ENCODE measurements at places on chromosomes 16 and 17. TPM values are rescaled to one million over a fixed set of nuclear protein-coding genes. Genes with fewer than 3 reads are reported as not detected.

DNA sequence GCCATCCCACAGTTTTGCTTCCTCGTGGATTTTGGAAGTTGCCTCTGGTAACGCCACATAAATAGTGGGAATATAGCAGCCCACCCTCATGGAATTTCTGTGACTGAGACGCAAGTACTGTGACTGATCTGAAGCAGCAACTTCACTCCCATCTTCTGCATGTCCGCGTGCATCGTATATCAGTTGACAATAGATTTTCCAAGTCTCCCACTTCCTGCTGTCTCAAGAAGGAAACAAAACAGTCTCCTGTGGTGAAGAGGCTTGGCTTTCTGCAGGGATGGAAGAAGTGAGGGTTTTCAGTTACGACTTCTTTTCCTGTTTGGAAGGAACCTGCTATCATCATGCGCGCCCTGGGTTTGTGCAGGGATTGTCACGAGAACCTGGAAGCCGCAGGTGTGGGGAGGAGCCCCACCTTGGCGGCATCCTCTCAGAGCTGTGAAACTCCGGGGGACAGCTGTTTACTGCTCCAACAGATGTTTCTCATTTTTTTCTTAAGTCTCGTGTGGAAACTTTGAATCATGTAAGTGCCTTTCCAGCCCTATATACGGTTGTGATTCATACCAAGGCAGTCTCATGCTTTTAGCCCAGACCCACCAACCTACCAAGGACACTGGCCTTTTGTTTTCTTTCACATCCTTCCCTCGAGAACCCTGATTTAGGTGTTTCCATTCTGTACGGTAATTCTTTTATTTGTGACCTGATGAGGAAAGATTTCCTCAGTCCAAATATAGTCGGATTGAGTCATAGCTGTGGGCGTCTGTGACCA, 57.5 kb downstream of the WIPI1 start:
- H3K4me3 ChIP-seq: no peak overlapping the region
- no peak overlapping the region for H3K27ac ChIP-seq
- H3K27me3 ChIP-seq: no peaks in the 10 kb centered on the region
- DNase-seq: no peak
- peaks cover 7% of the 10 kb centered on the region for H3K4me1 ChIP-seq

GRCh38 chr16:50263940-50264929, 2.1 kb upstream of the ADCY7 start:
- H3K36me3 ChIP-seq: no peaks in the 10 kb centered on the region
- H3K27ac ChIP-seq: no peak overlapping the region
- H3K4me3 ChIP-seq: no peak overlapping the region

- H3K36me3 ChIP-seq: peaks cover 60% of the 10 kb centered on the region
- no peak overlapping the region for H3K27ac ChIP-seq
- no peak for DNase-seq
These were observed 21.0 kb downstream of the VASN start for GRCh38 chr16:4392382-4393239.

DNA sequence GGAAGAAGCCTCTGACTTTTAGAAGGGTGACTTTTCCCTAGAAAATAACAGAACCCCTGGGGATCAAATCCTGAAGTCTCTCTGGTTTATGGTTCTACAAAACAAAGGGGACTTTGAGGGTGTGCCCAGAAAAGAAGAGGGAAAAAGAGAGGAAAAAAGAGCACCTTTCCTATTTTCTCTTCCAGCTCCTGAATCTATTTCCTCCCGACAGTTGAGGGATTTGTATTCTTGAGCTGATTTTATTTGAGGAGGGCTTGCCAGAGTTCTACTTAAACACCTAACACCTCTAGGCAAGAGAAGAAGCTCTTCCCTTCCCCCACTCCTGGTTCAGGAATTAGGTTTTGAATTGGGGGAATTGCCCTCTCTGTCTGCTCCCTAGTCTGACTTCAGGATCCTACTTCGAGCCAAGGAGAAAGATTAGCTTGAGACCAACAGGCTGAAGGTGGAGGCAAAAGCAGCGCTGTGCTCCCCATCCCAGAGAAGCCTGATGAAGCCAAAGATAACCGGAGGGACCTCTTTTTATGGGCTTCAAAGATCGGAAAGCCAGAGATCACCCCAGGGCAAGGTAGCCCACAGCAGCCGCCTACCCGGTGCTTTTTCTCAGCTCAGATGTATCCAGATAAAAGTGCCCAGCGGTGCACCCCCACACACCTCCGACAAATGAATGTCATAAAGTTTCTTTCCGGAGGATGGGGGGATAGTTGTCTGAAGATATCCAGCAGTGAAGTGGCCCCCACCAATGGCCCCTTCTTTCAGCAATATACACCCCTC, 796 bp downstream of the HOXB3 start:
- H3K27ac ChIP-seq: peak overlapping the region; percentile 66
- H3K4me1 ChIP-seq: peaks cover 33% of the 10 kb centered on the region
- no peaks in the 10 kb centered on the region for H3K36me3 ChIP-seq
- peaks cover 42% of the 10 kb centered on the region for H3K27me3 ChIP-seq
- no peak for DNase-seq

GRCh38 chr17:73643852-73644144, 447 bp downstream of the SDK2 start:
- H3K36me3 ChIP-seq: no peaks in the 10 kb centered on the region
- DNase-seq: no peak
- peak overlapping the region; percentile 72 for H3K27ac ChIP-seq
- H3K27me3 ChIP-seq: peaks cover 40% of the 10 kb centered on the region

DNA sequence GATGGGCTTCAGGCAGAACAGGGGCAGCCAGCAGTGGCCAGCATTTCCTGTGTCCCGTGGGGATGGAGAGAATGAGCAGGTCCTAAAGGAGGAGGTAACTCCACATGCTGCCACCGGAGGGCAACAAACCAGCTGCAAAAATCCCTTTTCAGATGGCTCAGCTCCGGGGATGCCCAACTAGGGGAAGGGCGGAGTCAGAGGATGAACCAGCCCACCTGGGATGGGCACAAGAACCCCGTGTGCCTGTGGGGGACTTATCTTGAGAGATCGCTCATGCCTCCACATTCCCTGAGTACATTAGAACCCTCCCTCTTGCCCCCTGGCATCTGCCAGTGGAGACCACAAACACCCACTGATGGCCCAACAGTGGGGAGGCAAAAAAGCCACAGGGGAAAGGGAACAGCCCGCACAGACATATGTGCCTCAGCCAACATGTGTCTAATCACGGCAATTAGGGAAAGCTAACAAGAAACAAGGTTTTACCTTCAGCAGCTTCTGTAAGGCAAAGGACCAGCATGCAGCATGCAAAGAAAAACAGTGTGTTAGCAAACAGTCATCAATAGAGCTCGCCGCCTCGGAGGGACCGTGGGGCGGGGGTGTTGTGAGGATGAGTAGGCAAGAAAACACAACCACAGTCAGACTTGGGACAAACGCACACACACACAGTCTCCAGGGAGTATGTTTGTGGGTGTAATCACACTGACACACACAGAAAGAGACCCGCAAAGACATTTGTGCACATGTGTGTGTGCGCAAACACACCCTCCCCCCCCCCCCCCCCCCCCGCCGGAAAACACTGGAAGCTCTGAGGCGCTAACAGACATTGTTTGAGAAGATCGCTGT, 64.0 kb downstream of the MYO18A start:
- DNase-seq: no peak
- no peak overlapping the region for H3K27ac ChIP-seq
- no peak overlapping the region for H3K4me3 ChIP-seq

ADAMTS18 gene
- total RNA-seq: 0.13 TPM

CPHXL2 gene
- not detected for total RNA-seq

ZNF469 gene
- 1.7 TPM for total RNA-seq

EVI2A gene
- 6.1 TPM for total RNA-seq

Data from upper lobe of left lung (tissue), 6 donors.